Activated CD8-positive, alpha-beta T cell treated with anti-CD3 and anti-CD28 coated beads, Interleukin-2, amount 10 ng/mL, durations not matched to agents 7 days and 5 days (primary cell): ENCODE measurements at places on chromosomes 1 and 21. TPM values are rescaled to one million over a fixed set of nuclear protein-coding genes. Genes with fewer than 3 reads are reported as not detected.

The PRAMEF25 gene
- not detected for total RNA-seq

- peak overlapping the region; percentile 88 for H3K27ac ChIP-seq
- H3K4me1 ChIP-seq, result peaks cover 89% of the 10 kb centered on the region
- DNase-seq, result no peak
- peaks cover 20% of the 10 kb centered on the region for H3K36me3 ChIP-seq
- no peak overlapping the region for H3K4me3 ChIP-seq
Observed at GRCh38 chr1:24998563-24999245, 68.6 kb upstream of the RUNX3 start.

GRCh38 chr1:43232074-43232473 lies 37.7 kb upstream of the TMEM125 start:
- no peak overlapping the region for H3K4me3 ChIP-seq
- H3K36me3 ChIP-seq, result no peaks in the 10 kb centered on the region
- no peak for DNase-seq
- H3K4me1 ChIP-seq, result no peaks in the 10 kb centered on the region

DNA sequence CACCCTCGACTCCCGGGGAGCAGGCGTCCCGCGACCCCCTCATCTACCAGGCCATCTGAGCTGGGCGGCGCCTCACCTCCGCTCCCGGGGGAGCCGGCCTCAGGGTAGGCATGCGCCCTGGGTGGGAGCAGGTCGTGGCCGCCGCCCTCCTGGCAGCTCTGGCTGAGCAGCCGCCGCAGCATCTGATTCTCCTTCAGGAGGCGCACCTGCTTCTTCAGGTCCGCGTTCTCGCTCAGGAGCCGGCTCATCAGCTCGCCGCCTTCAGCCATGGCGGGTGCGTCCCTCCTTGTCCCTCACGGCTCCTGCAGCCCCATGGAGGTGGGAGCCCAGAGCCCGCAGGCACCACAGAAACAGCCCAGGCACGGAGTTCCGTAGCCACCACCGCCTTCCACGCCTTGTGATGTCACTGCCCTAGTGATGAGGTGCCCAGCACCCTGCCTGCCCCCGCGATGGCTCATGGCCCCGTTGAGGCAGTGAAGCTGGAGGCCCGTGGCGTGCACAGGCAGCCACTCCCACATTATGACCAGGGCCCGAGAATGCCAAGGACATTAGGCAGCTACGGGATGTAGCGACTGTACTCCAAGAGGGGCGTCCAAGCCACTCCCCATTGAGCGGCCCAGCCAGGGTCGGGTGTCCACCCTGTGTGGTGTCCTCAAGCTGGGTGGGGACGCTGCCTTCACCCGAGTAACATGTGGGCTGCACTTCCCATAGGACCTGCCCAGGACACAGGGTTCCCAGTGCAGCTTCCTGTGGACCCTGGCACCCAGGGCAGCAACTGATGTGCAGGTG lies 1.5 kb downstream of the SPATC1L start:
- no peaks in the 10 kb centered on the region for H3K27me3 ChIP-seq
- H3K27ac ChIP-seq, result peak overlapping the region; percentile 71
- DNase-seq, result no peak
- peak overlapping the region; percentile 58 for H3K4me3 ChIP-seq

The C1orf185 gene
- not detected for total RNA-seq

The DLGAP3 gene
- total RNA-seq, result 0.29 TPM

DNA sequence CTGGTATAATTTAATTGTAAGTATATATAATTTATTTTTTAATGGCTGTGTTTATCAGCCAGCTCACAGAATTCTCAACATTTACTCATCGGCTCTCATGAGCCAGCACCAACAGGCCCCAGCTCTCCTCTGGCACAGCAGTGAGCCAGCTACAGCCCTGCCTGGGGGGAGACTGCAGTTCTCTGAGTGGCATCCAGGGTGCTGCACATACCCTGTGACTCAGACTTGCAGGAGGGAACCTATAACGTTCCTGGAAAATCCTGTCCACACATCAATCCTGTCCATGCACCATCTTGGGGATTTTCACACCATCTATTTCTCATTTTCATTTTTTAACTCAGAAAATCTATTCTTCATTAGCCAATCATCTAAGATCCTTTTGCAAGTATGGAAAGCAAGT lies 36.5 kb downstream of the FHAD1 start:
- H3K4me3 ChIP-seq, result no peak overlapping the region
- no peaks in the 10 kb centered on the region for H3K36me3 ChIP-seq
- no peaks in the 10 kb centered on the region for H3K4me1 ChIP-seq
- H3K27ac ChIP-seq, result no peak overlapping the region
- peaks cover 10% of the 10 kb centered on the region for H3K27me3 ChIP-seq

DNA sequence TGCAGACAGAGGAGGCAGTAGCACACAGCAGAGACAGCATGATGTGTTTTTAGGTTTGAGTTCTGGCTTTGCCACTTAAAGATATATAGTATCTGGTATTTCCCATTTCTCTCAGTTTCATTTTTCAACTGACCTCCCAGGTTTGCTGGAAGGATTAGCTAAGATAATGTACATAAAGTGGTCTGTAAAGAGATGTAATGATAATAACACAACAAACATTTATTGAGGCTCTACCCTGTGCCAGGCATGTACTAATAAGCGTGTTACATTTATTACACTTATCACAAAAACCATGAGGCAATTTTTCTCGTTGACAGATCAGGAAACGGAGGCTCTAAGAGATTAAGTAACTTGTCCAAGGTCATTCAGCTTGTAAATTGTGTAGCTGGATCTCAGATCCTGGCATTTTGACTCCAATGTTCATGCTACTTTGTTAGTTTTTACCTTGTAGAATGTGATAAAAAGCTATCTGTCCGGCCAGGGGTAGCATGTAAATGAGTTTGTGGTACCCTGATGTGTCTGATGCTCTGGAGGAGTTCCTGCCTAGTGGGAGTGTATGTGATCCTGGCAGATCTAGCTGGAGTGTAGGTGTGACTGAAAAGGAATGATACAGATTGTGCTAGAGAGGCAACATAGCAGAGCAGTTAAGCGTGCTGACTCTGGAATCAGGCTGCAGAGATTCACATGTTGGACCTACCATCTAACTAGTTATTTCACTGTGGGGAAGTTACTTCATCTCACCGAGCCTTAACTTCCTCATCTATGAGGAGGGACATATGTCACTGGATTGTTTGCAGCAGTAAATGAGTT lies 146.6 kb downstream of the VPS13D start:
- H3K36me3 ChIP-seq, result peaks cover 61% of the 10 kb centered on the region
- H3K27ac ChIP-seq, result no peak overlapping the region
- H3K4me3 ChIP-seq, result no peak overlapping the region

DNA sequence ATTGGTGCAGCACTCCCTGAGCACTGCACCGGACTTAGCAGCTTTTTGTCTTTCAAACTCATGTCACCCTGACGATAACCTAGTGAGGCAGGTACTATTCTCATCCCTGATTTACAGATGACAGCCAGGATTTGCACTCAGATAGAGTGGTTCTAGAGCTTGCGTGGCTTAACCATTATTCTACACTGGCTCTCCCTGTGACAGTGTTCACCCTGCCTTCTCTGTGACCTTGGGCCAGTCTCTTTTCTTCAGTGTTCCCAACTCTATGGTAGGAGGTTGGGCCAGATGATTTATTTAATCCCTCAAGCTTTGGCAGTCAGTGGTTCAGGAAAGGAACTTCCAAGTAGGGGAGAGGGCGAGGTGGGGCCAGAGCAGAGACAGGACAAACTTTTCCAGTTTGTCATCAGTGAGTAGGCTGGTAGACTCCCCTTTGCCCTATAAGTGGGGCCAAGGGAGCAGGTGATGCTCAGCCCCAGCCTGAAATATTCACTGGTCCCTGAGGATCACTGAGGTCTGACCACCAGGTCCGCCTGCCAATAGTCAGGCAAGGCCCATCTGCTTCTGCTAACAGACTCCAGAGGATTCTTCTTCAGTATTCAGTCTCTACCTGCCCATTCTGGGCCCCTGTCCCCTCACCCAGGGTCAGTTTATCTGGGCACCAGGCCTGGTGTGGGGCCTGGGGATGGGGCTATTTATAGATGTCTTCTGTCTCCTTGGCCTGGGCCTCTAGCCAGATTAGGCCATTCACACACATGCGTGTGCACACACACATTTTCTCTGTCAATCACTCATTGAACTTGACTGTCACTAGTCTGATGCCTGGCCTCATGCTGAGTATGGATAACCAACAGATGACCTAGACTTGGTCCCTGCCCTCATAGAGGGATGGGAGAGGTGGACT lies 8.8 kb upstream of the FABP3 start:
- DNase-seq, result no peak
- H3K27me3 ChIP-seq, result peaks cover 12% of the 10 kb centered on the region
- H3K36me3 ChIP-seq, result no peaks in the 10 kb centered on the region
- H3K27ac ChIP-seq, result no peak overlapping the region

- no peak for DNase-seq
- H3K27ac ChIP-seq, result no peak overlapping the region
- H3K27me3 ChIP-seq, result peaks cover 3% of the 10 kb centered on the region
- H3K4me3 ChIP-seq, result no peak overlapping the region
Observed at GRCh38 chr1:245687152-245687635, 532.4 kb downstream of the KIF26B start.

The HTR6 gene
- not detected for total RNA-seq

GRCh38 chr1:193156822-193157142 lies 29.6 kb downstream of the B3GALT2 start:
- no peaks in the 10 kb centered on the region for H3K27me3 ChIP-seq
- peaks cover 5% of the 10 kb centered on the region for H3K4me1 ChIP-seq
- H3K36me3 ChIP-seq, result peaks cover 30% of the 10 kb centered on the region
- DNase-seq, result no peak
- no peak overlapping the region for H3K27ac ChIP-seq

DNA sequence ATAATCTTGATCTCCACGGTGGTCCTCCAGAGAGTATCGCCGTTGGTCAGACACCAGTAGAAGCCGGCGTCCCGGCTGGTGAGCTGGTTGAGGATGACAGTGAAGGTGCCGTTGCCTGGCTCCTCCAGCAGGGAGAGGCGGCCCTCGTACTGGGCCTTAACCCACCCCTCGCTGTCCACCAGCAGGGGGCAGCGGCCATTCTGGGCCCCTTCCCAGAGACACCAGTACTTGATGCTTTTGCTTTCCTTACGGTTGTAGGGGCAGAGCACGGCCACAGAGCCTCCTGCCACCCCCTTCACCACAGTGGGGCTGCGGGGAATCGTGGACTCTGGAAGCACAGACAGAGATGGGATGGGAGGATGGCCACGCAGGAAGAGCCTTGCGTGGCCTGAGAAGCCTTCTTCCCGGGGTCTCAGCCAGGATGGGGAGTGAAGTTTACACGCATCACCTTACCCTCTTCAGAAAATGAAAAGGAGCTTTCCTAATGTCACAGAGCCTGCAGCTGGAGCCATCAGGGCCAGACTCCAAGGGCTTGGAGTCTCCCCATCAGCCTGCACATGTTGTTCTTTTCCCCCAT lies 10.7 kb downstream of the PIGR start:
- H3K36me3 ChIP-seq, result no peaks in the 10 kb centered on the region
- H3K4me1 ChIP-seq, result peaks cover 34% of the 10 kb centered on the region
- H3K4me3 ChIP-seq, result no peak overlapping the region
- peaks cover 2% of the 10 kb centered on the region for H3K27me3 ChIP-seq
- peak; percentile 64 for DNase-seq
- H3K27ac ChIP-seq, result no peak overlapping the region

DNA sequence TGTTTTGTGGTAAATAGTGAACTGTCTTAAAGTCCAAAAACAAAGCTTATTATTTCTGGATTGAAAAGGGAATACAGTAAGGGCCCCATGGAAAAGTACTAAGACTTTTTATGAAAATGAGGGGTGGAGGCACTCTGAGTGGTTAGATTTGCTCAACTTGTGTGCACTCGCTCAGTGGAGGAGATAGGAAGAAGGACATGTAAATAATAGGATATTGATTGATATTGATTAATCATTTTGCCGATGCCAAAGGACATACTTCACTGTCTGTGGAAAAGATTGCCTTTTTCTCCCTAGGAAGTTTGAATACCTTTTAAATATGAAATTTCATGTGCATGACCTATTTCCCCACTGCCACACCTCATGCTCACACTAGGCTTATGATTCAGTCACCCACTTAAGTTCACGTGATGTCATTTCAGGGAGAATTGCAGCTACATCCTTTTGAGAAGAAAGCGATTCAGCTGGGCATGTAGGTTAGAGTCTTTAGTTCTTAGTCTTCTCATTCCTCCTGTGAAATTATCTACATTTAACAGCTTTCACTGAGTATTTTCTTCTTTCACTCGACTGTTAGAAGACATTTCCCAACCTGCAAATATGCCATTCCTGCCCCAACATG lies 5.0 kb downstream of the MTR start:
- no peak for DNase-seq
- no peak overlapping the region for H3K4me3 ChIP-seq
- no peaks in the 10 kb centered on the region for H3K27me3 ChIP-seq
- peaks cover 37% of the 10 kb centered on the region for H3K4me1 ChIP-seq

DNA sequence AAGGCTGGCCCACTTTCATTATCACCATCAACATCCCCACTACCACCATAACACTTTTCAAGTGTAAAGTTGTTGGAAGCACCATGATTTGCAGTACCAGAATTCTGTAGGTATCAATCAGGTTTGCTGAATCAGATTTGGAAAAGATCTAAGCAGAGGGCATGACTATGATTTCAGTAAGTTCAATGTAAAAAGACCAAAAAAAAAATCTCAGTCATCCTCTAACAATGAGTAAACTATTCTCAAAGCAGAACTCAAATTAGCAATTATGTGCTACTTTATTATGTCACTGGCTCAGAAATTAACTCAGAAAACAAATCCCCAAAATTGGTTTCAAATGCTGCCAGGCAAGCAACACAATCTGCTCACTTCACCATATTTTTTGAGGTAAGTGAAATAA lies 187.8 kb upstream of the HP1BP3 start:
- no peak overlapping the region for H3K27ac ChIP-seq
- H3K36me3 ChIP-seq, result no peaks in the 10 kb centered on the region
- no peak overlapping the region for H3K4me3 ChIP-seq
- H3K27me3 ChIP-seq, result no peaks in the 10 kb centered on the region

GRCh38 chr1:61472876-61473275 lies 252.1 kb downstream of the TM2D1 start:
- no peaks in the 10 kb centered on the region for H3K36me3 ChIP-seq
- H3K4me1 ChIP-seq, result no peaks in the 10 kb centered on the region
- DNase-seq, result no peak
- no peak overlapping the region for H3K4me3 ChIP-seq
- no peak overlapping the region for H3K27ac ChIP-seq

DNA sequence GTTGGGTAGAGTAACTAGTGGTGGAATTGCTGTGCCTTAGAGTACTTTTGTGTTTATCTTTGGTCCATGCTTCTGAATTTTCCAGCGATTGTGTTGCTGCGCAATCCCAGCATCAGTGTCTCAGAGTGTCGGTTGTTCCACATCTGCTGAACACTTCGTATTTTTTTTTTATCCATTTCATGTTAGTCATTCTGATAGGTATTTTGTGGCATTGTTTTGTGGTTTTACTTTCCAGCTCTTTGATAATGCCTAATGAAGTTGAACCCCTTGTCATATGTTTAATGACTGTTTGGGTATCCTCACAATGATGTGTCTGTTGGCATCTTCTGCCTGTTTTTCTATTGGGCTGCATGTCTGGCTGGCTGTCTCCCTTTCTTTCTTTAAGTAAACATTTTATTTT lies 13.6 kb downstream of the TUFT1 start:
- no peaks in the 10 kb centered on the region for H3K36me3 ChIP-seq
- DNase-seq, result no peak
- peaks cover 8% of the 10 kb centered on the region for H3K4me1 ChIP-seq
- H3K4me3 ChIP-seq, result no peak overlapping the region

- no peaks in the 10 kb centered on the region for H3K36me3 ChIP-seq
- no peak overlapping the region for H3K27ac ChIP-seq
- no peaks in the 10 kb centered on the region for H3K4me1 ChIP-seq
- DNase-seq, result no peak
- no peak overlapping the region for H3K4me3 ChIP-seq
Observed at GRCh38 chr1:14543191-14543840, 55.2 kb upstream of the KAZN start.
